ENCODE measurements at places on chromosomes 16 and 17.

- DNase-seq, result no peak
These were observed 167.2 kb downstream of the ANKFN1 start for GRCh38 chr17:56320443-56320842.

DNA sequence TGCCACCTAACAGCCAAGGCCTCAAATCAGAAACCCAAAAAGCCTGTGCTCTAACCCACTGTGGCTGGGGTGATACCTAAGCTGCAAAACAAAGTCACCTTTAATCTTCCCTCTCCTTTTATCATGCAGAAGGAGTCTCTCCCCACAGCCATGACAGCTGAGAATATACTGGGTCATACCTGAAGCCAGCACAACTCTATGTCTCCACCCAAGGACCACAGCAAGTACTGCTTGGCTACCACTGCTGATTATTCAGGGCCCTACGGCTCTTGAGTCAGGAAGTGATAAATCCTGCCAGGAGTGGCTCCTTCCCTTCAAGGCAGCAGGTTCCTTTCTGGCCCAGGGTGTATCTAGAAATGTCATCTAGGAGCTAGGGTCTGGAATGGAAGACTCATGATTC, 151.5 kb upstream of the TOM1L1 start:
- DNase-seq, result no peak

- no peak for DNase-seq
These were observed 52.0 kb downstream of the TNFRSF13B start for GRCh38 chr17:16919663-16920627.

GRCh38 chr16:2250652-2251295, 613 bp downstream of the ECI1 start:
- DNase-seq, result no peak

GRCh38 chr17:42531455-42532354, 4.3 kb upstream of the NAGLU start:
- peak; percentile 39 for DNase-seq

DNA sequence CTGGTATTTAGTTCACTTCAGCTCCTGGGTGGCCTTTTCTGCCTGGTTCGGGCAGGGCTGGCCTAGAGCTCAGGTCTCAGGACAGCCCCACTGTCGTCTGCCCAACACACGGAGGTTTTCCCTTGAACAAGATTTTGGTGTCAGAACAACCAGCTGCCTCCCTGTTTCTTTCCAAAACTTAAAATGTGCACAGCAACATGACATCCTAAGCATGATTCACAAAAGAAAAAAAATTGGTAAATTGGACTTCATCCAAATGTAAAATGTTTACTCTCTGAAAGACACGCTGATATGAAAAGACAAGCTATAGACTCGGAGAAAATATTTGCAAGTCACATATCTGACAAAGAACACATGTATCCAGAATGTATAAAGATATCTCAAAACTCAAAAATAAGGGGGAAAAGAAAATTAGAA, 197.8 kb upstream of the CHMP6 start:
- DNase-seq, result no peak

- no peak for DNase-seq
These were observed 674 bp downstream of the C17orf75 start for GRCh38 chr17:32341141-32341856.

DNA sequence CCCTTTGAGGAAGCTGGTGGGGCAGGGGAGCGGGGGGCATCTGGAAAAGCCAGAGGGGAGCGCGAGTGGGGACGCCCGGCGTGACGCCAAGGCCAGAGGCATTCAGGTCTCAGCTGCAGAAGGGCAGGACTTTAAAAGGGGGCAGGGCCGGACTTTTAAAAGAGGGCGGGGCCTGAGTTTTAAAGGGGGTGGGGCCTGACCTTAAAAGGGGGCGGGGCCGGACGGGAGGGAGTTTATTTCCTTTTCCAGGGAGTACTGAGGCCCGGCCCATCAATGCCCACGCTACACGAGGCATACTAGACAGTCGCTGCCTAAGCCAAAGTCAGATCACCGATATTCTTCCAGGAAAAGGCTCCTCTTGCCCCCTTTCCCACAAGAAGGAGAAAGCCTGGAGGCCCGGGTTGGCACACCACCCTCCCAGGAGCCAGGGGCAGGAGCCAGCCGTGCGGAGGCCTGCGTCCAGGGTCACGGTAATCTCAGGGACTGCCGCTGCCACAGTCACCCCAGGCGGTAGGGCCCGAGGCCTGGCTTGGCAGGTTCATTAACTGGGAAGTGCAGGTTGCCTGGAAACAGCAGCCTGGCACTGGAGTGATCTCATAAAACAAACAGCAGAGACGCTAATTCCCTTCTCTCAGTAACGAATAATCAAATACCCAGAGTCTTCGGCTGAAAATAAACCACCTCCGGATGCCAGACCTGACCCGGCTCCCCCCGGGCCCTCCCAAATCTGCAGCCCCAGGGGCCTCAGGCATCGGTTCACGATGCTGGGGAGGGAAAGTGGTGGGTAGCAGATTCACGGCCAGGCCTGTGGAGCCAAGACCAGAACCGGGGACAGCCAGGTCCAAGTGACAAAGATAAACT, 90.7 kb downstream of the TIMM22 start:
- no peak for DNase-seq

DNA sequence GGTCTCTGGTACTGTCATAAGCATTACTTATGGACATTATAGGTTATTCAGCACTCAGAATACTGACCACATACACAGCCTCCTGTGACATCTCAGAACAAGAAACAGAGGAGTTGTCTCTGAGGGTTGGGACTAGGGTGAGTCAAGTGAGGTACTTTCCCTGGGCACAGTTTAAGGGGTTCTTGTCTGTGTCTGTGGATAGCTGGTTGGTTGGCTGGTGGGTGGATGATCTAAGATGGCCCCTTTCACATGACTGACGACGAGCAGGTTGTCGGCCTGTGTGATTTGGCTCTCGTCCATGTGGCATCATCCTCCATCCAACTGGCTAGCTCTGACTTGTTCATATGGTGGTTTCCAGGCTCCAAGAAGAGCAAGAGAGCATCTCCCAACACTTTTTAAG, 163.9 kb downstream of the PRKCB start:
- no peak for DNase-seq

GRCh38 chr17:56742601-56743000, 91.1 kb downstream of the C17orf67 start:
- DNase-seq, result no peak

- no peak for DNase-seq
These were observed 353.1 kb upstream of the MON1B start for GRCh38 chr16:76837872-76838271.

DNA sequence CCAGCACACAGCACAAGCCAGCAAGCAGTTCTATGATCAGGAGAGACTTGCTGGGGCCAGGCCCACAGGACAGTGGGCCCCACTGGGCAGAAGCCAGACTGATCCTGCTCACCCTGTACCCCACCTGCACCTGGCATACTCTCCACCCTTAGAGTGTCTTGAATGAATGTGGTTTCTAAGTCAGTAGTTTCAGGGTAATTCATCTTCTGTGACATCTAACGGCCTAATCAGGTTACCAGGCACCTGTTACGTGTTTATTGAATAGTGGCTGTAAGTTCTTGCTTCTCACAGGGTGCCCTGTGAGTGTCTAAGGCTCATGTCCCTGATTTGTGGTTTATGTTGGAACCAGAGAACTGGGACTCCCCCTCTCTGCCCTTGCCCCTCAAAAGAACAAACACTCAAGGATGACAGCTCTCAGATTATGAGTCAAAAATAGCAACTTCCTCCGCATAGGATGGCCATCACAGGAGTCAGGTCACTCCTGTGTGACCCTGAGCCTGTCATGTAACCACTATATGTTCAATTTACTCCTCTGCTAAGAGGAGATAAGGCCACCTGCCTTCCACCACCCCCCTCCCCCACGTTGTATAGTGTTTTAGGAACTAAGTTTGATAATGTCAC, 7.0 kb upstream of the OR2C1 start:
- no peak for DNase-seq

- no peak for DNase-seq
These were observed 9.3 kb downstream of the KCTD5 start for GRCh38 chr16:2691491-2692248.

DNA sequence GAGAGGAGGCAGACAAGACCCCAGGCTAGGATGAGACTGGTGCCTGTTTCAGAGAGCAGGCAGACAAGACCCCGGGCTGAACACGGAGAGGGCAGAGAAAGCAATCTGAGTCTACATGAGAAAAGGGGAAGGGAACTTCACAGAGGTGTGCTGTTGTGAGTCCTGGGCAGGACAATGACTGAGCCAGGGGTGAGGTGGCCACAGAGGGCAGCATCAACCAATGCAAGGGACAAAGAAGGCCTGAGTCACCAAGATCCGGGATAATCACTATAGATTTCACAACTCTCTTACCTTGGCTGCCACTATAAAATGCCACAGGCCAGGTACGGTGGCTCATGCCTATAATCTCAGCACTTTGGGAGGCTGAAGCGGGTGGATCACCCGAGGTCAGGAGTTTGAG, 89.0 kb downstream of the SLC39A11 start:
- no peak for DNase-seq

DNA sequence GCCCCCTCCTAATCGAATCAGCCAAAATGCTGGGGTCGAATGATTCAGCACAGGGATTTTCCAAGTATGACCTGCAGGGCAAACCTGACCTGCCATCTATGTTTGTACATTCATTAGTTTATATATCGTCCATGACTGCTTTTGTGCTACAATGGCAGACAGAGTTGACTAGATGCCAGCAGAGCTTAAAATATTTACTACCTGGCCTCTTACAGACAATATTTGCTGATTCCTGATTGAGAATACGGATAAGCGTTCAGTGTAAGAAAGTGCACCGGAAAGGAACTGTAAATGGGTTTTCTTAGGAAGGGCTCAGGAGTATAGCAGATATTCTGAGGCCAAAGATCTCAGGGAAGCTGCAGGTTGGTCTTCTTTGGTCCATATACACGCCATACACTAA, 11.7 kb upstream of the TOM1L1 start:
- DNase-seq, result no peak

All from GDM1 (cell line).